Urinary bladder (tissue), 4 donors: ENCODE measurements at places on chromosomes 4 and X. TPM values are rescaled to one million over a fixed set of nuclear protein-coding genes. Genes with fewer than 3 reads are reported as not detected.

The ANXA5 gene
- 248 TPM for polyA plus RNA-seq

The WNK3 gene
- 0.49 TPM for polyA plus RNA-seq

The RASSF6 gene
- polyA plus RNA-seq: 2.7 TPM

The SLC34A2 gene
- not detected for polyA plus RNA-seq

The FAAH2 gene
- polyA plus RNA-seq: 1.4 TPM

The TMSB15A gene
- polyA plus RNA-seq: 0.85 TPM

The ADAD1 gene
- not detected for polyA plus RNA-seq

The FAM149A gene
- 16.1 TPM for polyA plus RNA-seq

The ZNF157 gene
- polyA plus RNA-seq: 0.10 TPM

The CSN1S1 gene
- 0.19 TPM for polyA plus RNA-seq

The SRPX gene
- 333 TPM for polyA plus RNA-seq

The FGG gene
- polyA plus RNA-seq: 9.9 TPM

The FAM13A gene
- 21.9 TPM for polyA plus RNA-seq
